ENCODE measurements at places on chromosomes 5 and 9.

GRCh38 chr5:126143622-126144021, 279.6 kb upstream of the GRAMD2B start:
- no peaks in the 10 kb centered on the region for H3K27me3 ChIP-seq
- H3K4me3 ChIP-seq = no peak overlapping the region
- H3K36me3 ChIP-seq = no peaks in the 10 kb centered on the region
- DNase-seq = no peak

DNA sequence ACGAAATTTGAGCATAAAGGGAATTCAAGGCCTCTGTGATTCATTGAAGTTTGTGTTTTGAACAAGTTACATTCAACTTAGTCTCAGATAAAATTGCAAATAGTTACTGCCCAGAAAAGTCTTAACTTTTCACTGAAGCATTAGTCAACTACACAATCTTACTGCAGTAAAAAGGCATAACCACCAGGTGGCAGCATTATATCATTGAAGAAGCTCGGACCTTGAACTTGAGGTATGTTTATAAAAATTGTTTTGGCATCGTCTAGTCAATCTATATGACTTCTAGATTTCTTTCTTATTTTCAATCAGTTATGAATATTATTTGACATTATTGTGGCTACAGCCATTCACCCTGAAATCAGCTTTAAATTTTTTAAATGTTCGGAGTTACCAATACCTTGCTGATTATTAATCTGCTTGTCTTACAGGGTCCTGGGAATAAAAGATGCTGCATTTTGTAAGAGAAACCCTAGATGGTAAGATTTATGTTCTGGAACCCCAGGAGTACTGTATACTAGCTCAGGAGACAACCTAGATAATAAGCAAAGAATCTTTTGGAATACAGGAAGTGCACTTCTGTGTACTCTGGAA, 83.9 kb upstream of the GRAMD2B start:
- peak; percentile 58 for DNase-seq
- H3K27me3 ChIP-seq = peaks cover 5% of the 10 kb centered on the region
- no peaks in the 10 kb centered on the region for H3K36me3 ChIP-seq
- no peak overlapping the region for H3K4me3 ChIP-seq
- H3K4me1 ChIP-seq = no peaks in the 10 kb centered on the region

- H3K27me3 ChIP-seq = no peaks in the 10 kb centered on the region
- peak overlapping the region; percentile 90 for H3K27ac ChIP-seq
- H3K4me1 ChIP-seq = peaks cover 24% of the 10 kb centered on the region
- DNase-seq = peak; percentile 70
Measured at GRCh38 chr5:134100283-134101091, 14.0 kb upstream of the TCF7 start.

- H3K4me1 ChIP-seq = peaks cover 24% of the 10 kb centered on the region
- no peaks in the 10 kb centered on the region for H3K27me3 ChIP-seq
- H3K4me3 ChIP-seq = peak overlapping the region; percentile 98
- DNase-seq = no peak
- peak overlapping the region; percentile 99 for H3K27ac ChIP-seq
Measured at GRCh38 chr5:57174128-57174889, 450 bp downstream of the GPBP1 start.

DNA sequence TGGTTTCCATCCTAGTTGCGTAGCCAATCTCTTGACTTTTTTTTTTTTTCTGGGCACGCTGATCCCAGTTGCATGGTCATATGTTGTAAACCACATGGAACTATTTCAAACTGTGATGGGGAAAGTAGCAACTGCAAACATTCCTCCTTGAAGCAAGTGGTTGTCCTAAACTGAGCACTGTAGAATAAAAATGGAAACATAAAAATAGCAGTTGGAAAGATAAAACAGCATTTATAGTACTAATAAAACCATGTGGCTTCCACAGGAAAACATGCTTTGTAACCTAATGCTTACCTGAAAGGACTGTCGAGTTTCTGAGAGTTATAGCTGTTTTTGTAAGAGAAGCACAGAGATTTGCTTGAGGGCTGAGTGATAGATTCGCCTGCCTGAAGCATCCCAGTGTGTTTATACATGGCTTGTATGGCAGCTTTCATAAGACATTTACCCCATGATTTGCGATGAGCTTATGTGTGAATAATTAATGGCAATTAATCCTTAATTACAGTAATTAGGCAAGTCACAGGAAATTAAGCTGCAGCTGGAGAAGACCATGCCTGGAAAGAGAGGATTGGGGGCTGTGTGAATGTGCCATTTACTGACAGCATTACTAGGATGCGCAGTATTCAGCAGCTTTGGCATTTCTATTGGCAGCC, 136.5 kb downstream of the PBX3 start:
- peaks cover 2% of the 10 kb centered on the region for H3K36me3 ChIP-seq
- no peak overlapping the region for H3K4me3 ChIP-seq
- peaks cover 9% of the 10 kb centered on the region for H3K4me1 ChIP-seq
- DNase-seq = no peak
- H3K27me3 ChIP-seq = no peaks in the 10 kb centered on the region

- peaks cover 15% of the 10 kb centered on the region for H3K4me1 ChIP-seq
- H3K27me3 ChIP-seq = no peaks in the 10 kb centered on the region
- no peaks in the 10 kb centered on the region for H3K36me3 ChIP-seq
Measured at GRCh38 chr5:56522960-56523359, 289.8 kb upstream of the ANKRD55 start.

DNA sequence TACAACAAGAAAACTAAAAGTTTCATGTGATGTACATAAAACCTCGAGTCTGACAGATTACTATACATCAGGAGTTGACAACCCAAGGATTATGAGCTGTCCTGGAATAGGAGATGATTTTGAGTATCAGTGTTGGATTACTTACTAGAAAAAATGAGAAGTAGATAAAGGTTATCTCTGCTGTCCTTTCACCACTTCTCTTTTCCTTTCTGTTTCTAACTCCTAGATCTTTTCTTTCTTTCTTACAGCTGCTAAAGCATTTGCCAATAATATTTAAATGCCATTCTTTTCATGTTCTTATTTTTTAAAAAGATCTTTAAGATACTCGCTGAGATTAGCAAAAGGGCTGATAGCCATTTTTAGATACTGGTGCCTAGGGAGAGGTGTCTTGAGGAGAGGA, 14.8 kb downstream of the RBM27 start:
- H3K4me1 ChIP-seq = peaks cover 22% of the 10 kb centered on the region
- peak overlapping the region; percentile 73 for H3K27ac ChIP-seq
- no peaks in the 10 kb centered on the region for H3K27me3 ChIP-seq
- H3K4me3 ChIP-seq = no peak overlapping the region
- no peak for DNase-seq

DNA sequence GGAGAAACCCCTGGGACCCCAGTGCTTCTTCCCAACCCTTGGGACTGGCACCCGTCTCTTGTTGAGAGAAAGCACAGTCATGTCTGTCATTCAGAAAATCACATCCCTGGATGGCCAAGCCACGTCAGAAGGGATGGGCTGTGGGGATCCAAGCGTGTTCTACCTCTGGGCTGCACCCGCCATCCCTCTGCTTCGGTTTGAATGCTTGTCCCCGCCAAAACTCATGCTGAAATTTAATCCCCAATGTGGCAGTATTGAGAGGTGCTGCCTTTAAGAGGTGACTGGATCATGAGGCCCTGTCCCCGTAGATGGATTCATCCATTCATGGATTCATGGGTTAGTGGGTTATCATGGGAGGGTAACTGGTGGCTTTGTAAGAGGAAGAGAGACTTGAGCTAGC, 27.0 kb downstream of the CEL start:
- H3K4me1 ChIP-seq = no peaks in the 10 kb centered on the region
- no peak overlapping the region for H3K27ac ChIP-seq
- H3K36me3 ChIP-seq = no peaks in the 10 kb centered on the region
- no peak for DNase-seq

- DNase-seq = no peak
- no peak overlapping the region for H3K27ac ChIP-seq
- H3K27me3 ChIP-seq = no peaks in the 10 kb centered on the region
Measured at GRCh38 chr5:94442991-94443390, 175.4 kb downstream of the KIAA0825 start.

DNA sequence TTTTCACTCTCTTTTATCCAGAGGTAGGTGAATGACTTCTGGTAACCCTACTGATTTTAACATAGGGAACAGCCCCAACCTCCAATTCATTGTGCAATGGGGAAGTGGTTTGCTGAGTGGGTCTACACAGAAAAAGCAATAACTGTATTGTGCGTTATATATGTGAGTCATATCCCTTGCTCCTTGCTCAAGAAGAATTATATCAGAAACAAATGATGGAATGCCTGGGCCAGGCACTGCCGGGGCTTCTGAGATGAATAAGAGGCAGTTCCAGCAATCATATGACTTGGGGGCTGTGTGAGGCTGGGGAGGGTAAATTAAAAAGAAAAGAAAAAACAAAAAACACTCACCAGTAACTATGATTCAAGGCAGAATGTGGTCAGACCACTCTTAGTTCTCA, 79.2 kb upstream of the ABCA1 start:
- H3K4me1 ChIP-seq = peaks cover 4% of the 10 kb centered on the region
- no peaks in the 10 kb centered on the region for H3K36me3 ChIP-seq

GRCh38 chr5:79261897-79262296, 26.0 kb downstream of the JMY start:
- peaks cover 1% of the 10 kb centered on the region for H3K36me3 ChIP-seq
- DNase-seq = no peak
- H3K27ac ChIP-seq = no peak overlapping the region
- H3K27me3 ChIP-seq = no peaks in the 10 kb centered on the region
- H3K4me3 ChIP-seq = no peak overlapping the region

DNA sequence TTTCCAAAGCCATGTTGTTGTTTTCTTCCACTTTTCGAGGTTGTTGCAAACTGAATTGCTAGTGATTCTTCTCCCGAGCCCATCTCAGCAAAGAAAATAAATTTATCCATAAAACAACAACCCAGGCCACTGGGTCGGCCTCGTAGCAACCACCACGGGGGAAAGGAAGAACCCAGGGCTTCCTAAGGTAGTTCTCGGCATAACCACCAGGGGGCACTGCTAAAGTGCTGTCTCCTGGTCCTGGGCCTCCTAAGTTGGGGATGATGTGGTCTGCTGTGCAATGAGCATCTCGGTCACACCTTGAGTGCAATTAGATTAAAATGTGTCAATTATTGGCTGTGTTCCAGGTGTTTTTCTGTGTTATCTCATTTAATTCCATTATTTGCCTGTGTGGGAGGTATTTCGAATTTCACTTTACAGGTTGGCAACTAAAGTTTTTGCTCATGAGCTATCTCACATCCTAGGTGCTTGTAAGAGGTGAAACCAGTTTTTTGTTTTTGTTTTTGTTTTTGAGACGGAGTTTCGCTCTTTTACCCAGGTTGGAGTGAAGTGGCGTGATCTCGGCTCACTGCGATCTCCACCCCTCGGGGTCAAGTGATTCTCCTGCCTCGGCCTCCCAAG, 102.8 kb upstream of the DAP start:
- no peaks in the 10 kb centered on the region for H3K36me3 ChIP-seq
- peaks cover 2% of the 10 kb centered on the region for H3K27me3 ChIP-seq
- H3K4me1 ChIP-seq = peaks cover 9% of the 10 kb centered on the region
- H3K27ac ChIP-seq = no peak overlapping the region
- DNase-seq = peak; percentile 38
- no peak overlapping the region for H3K4me3 ChIP-seq

GRCh38 chr5:61460471-61460870, 128.4 kb downstream of the ZSWIM6 start:
- peaks cover 23% of the 10 kb centered on the region for H3K4me1 ChIP-seq
- DNase-seq = no peak
- H3K4me3 ChIP-seq = no peak overlapping the region
- H3K27ac ChIP-seq = no peak overlapping the region
- no peaks in the 10 kb centered on the region for H3K27me3 ChIP-seq

GRCh38 chr9:106883626-106884190, 20.7 kb downstream of the ZNF462 start:
- H3K4me1 ChIP-seq = no peaks in the 10 kb centered on the region
- H3K4me3 ChIP-seq = no peak overlapping the region
- DNase-seq = no peak
- no peaks in the 10 kb centered on the region for H3K36me3 ChIP-seq

DNA sequence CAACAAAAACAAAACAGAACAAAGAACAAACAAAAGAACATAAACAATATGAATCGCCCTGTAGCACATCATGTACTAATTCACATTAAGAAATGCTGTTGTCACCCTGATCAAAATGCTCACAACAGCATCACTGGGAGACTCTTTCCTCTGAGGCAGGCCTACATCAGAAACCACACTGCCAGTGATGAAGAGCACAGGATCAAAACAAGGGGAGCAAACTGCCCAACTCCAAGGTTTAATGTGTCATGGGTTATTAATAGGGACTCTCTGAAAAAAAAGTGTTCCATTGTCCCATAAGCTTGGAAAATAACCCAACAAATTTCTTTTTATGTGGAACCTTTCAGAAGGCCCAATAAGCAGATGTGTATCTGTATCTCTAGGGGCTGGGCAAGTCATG, 74.2 kb downstream of the PTPN3 start:
- no peaks in the 10 kb centered on the region for H3K36me3 ChIP-seq
- peaks cover 6% of the 10 kb centered on the region for H3K4me1 ChIP-seq
- H3K27me3 ChIP-seq = no peaks in the 10 kb centered on the region
- no peak for DNase-seq

DNA sequence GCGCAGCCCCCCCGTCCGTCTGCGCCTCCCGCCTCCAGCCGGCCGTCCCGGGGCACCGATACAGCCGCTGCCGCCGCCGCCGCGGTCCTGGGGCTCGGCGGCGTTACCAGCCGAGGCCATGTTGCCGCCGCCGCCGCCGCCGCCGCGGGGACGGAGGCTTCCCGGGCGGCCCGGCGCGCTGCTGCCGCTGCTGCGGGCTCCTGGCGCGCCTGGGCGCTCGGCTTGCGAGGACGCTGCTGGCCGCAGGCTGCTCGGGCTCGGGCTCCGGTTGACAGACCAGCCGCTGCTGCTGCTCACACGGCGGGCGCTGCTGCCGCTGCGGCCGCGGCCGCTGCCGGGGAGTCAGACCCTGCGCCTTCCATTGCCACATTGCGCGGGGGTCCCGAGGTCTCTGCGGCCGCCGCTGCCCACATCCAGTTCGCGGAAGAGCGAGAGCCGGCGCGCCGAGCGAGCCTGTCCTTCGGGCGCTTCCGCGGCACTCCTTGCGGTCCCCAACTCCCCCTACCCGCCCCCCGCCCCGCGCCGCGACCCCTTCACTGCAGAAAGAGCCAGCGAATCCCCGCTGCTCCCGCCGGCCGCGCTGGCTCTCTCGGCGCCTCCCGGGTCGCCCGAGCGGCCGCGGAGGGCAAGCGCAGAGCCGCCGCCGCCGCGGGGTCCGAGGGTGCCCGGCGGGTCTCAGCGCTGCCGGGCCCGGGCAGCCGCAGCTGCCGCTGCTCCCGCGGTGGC, 8.4 kb downstream of the PTCH1 start:
- peaks cover 26% of the 10 kb centered on the region for H3K27me3 ChIP-seq
- H3K4me3 ChIP-seq = peak overlapping the region; percentile 97
- peaks cover 20% of the 10 kb centered on the region for H3K4me1 ChIP-seq

DNA sequence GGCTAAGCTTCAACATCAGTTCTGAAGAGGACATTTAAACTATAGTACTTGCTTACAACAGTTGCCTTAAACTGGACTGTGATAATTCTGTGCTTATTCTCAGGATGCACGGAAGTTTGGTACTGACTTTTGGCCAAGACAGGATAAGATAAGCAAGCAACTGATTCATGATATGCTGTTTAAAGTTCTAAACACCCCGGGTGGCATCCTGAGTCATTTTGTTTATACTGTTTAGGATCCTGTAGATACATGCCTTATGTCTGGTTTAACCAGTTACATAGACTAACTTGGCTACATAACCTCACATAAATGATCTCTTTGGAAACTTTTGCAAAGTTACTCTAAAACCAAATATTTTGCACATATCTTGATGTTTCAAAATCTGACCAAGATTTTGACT, 95.9 kb downstream of the CDH9 start:
- H3K36me3 ChIP-seq = no peaks in the 10 kb centered on the region
- no peak overlapping the region for H3K27ac ChIP-seq
- no peak for DNase-seq
- H3K4me3 ChIP-seq = no peak overlapping the region
- H3K27me3 ChIP-seq = no peaks in the 10 kb centered on the region

- H3K4me1 ChIP-seq = peaks cover 2% of the 10 kb centered on the region
- H3K4me3 ChIP-seq = no peak overlapping the region
- H3K27ac ChIP-seq = no peak overlapping the region
- no peak for DNase-seq
- H3K27me3 ChIP-seq = peaks cover 14% of the 10 kb centered on the region
Measured at GRCh38 chr9:136091582-136092352, 3.3 kb downstream of the NACC2 start.

All from memory B cell (primary cell).